HFFc6 (cell line): ENCODE measurements at places on chromosomes 16 and 17. TPM values are rescaled to one million over a fixed set of nuclear protein-coding genes. Genes with fewer than 3 reads are reported as not detected.

UBE2G1 gene
- total RNA-seq = 60.7 to 73.1 TPM (median 63.1 TPM) in 3 replicates

RNF167 gene
- 94.2 to 130 TPM (median 126 TPM) in 3 replicates for total RNA-seq

DNA sequence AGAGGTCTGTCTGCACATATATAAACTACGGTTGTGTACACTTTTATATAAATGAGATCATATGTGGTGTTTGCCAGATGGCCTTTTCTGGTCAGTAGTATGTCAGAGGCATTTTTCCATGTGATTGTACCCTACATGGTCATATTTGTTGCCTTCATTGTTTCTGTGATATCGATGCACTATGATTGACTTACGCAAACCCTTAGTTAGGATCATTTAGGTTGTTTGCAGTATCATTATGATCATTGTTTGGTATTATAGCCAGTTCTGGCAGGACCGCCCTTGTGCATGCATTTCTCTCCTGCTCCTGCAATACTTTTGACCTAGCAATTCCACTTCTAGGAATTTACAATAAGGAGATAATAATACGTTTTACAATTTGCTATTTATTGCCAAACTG, 169.1 kb downstream of the MSI2 start:
- no peak for DNase-seq

MAPT gene
- total RNA-seq = 0.33 to 0.42 TPM (median 0.42 TPM) in 3 replicates

ARSG gene
- 5.7 to 7.6 TPM (median 6.7 TPM) in 3 replicates for total RNA-seq

- no peak for DNase-seq
These were observed 38.2 kb upstream of the SBK1 start for GRCh38 chr16:28254158-28254557.

GRCh38 chr17:72297326-72298115, 176.7 kb downstream of the SOX9 start:
- no peak for DNase-seq

DNA sequence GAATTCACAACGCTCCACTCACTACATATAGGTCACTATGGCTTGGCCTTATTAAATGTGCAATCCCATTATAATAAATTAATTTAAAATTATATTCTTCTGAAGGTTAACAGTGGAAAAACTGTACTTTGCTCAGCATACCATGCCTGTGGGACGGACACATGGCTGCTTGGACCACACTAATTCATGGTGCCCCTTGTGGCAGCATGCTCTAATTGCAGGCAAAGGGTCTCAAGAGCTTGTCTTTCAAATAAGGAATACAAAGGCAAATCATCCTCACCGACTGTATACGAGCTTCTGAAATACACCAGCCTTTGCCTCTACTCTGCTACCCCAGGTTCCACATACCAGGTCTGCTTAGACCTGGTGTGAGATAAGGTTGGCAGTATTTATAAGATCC, 11.7 kb downstream of the SMPD3 start:
- DNase-seq = no peak

- DNase-seq = no peak
These were observed at the start of gene SLC47A1 for GRCh38 chr17:19533718-19534561. TSS of gene SLC47A1 (plus strand) at chr17:19533854. CDS start at chr17:19533940, 86 bp downstream.

DNA sequence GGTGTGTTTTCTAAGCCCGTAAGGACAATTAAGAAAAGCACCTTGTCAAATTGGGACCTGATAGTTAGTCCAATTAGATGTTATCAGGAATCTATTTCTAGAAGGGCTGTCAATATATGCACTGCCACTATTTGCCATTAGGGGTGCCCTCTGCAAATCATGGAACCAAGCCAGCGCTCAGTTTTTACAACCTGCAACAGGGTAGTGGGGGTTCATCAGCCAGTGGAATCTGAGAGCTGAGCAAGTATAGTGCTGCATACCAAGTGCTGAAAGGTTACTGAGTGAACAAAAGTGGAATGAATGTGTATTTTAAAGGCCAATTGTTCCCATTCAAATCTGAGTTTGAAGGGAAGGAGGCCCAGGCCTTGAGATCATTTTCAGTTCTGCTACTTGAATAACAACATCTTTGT, 10.4 kb downstream of the PRR11 start:
- DNase-seq = peak; percentile 40

GRCh38 chr16:86584726-86585721, 6.7 kb downstream of the FOXL1 start:
- DNase-seq = peak; percentile 69

DNA sequence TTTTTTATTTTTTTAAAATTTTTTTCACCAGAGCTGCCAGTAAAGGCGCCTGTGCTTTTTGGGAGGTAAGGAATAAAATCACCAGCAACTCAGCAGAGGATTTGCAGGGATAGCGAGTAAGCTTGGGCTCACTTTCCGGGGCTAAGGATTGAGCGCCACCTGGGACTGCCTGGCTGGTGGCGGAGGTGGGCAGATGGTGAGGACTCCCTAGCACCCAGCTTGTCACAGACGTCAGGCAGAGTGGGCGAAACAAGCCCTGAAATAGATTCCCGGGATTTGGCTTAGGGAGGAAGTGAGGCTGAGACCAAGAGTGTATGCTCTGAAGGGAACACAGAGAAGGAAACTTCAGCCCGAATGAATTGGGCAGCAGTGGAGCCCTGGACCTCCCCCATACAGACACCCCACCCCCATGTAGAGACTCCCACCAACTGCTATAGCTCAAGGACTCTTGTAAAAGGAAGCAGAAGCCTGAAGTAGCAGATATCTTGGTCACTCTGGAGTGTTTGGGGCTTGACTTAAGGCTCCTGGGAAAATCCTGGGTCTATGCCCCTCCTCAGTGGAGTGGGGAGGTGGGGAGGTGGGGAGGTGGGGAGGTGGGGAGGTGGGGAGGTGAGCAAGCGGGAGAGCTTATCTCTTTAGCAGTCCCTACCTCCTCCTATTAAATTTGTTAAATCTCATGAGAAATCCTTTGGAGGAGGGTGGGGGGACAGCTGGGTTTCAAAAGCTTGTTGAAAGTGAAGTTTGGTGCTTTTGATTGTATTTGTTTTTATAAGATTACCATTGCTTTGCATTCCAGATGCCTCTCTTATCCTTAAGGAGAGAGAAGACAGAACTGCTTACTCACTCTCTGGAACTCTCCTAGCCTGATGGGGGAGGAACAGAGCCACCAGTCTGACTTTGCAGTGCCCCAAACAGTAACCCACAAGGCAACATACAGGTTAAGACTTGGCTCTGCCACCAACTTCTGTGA, 8.2 kb downstream of the ARL4D start:
- DNase-seq = peak; percentile 69

PRSS36 gene
- total RNA-seq = 0.34 to 0.66 TPM in 2 of 3 replicates, not detected in the other

GRCh38 chr17:76032073-76032779, 5.1 kb upstream of the EVPL start:
- no peak for DNase-seq

GRCh38 chr16:63145411-63145810, 1109.2 kb upstream of the CDH8 start:
- DNase-seq = no peak

- no peak for DNase-seq
These were observed 241.8 kb upstream of the SOX9 start for GRCh38 chr17:71878998-71879397.

GRCh38 chr17:74220946-74221818, 7.8 kb downstream of the TTYH2 start:
- DNase-seq = no peak

GRCh38 chr17:77321649-77322513, 181.1 kb downstream of the SEC14L1 start:
- no peak for DNase-seq
